T-helper 17 cell (primary cell): ENCODE measurements at places on chromosomes 11 and 22. TPM values are rescaled to one million over a fixed set of nuclear protein-coding genes. Genes with fewer than 3 reads are reported as not detected.

The PRCP gene
- 28.7 TPM for total RNA-seq

The CCDC134 gene
- total RNA-seq = 14.2 TPM

The KCTD14 gene
- 0.17 TPM for total RNA-seq

The P2RY2 gene
- 0.55 TPM for total RNA-seq

The FBLN1 gene
- total RNA-seq = 0.34 TPM

The MOV10L1 gene
- not detected for total RNA-seq

The DERL3 gene
- total RNA-seq = 3.6 TPM
